ENCODE measurements at places on chromosomes 2 and 18.

GRCh38 chr18:68480196-68480595 lies 234.7 kb downstream of the TMX3 start:
- DNase-seq = no peak

GRCh38 chr2:23850564-23851256 lies 76.2 kb downstream of the ATAD2B start:
- DNase-seq = no peak

DNA sequence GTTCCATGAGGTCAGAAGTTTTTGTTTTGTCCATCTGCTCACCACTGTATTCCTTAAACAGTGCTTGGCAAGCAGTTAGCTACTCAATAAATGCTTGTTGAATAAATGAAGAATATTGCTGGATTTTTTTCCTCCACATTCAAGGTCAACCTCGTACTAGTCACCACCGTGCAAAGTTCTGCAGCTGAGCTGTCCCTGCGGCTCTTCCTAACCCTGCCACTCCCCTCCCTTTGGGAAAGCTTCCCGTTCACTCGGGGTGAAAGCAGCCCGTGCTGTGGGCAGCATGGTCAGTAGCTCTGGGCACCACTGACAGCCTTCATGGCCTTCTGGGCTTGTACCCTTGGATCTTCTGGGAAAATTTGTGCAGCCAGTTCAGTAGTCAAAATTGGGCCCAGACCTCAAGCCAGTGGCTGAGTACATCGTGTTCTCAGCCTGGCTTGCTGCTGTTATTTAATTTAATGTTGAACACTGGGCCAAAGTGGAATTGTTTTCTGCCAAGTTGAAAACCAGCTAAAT lies 469.3 kb upstream of the RAB12 start:
- DNase-seq = no peak

GRCh38 chr2:119541476-119541875 lies 2.8 kb upstream of the CFAP221 start:
- no peak for DNase-seq

GRCh38 chr2:239024226-239024625 lies 176.3 kb downstream of the TWIST2 start:
- no peak for DNase-seq

DNA sequence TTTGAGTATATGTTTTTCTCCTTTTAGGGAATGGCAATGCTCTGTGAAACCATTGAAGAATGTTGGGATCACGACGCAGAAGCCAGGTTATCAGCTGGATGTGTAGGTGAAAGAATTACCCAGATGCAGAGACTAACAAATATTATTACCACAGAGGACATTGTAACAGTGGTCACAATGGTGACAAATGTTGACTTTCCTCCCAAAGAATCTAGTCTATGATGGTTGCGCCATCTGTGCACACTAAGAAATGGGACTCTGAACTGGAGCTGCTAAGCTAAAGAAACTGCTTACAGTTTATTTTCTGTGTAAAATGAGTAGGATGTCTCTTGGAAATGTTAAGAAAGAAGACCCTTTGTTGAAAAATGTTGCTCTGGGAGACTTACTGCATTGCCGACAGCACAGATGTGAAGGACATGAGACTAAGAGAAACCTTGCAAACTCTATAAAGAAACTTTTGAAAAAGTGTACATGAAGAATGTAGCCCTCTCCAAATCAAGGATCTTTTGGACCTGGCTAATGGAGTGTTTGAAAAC lies 82.3 kb downstream of the ACVR2A start:
- DNase-seq = no peak

DNA sequence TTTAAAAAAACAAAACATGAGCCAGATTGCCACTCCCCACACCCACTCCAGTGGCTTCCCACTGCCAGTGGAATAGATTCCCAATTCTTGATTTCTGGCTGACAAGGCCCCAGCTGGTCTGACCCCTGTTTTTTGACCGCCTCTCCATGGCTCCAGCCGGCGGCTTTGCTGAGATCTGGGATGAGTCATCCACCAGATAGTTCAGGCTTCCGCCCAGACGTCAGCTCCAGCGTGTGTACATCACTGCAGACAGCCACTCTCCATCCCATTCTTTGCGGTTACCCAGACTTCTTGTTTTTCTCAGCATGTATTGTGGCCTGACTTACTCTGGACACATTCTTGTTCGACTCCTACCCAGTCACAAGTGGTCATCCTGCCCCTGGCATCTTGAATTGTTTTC lies 227.9 kb downstream of the GBX2 start:
- DNase-seq = no peak

DNA sequence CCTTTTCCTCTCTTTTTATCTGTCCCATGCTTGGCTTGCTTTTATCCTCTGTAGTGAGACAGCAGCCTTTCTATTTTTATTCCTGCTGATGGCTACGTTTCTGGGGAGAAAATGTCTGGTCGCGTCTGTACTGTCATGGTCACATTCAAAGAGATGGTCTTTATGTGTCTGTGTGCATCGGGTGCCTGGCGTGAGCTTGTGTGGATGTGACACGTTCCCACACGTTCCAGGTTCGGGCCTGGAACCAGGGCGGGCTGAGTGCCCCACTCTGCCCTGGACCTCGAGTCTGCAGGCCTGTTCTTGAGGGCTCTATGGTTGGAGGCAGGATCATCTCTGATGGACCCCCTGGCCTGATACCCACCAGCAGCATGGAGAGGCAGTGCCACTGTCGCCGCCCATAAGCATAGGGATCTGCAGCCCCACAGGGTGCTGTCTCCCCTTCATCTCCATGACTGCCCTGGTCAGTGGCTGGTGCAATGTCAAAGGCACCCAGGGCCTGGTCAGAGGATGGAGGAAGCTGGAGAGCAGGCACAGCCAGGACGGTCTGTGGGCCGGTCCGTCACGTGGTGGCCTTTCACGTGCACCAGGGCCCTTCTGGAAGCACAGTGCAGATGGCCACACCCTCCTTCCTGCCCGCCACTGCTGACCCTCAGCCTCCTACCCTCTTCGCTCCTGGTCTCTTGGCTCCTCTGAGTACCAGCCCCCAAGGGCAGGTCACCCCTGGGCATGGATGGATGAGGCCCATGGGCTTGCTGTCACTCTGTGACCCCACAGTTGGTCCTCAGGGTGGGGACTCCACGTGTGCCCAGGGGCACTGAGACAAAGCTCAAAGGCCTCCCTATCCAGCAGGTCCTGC lies 149.2 kb upstream of the TWIST2 start:
- peak; percentile 79 for DNase-seq

- no peak for DNase-seq
Observed at GRCh38 chr2:207341112-207341750, 175.5 kb upstream of the KLF7 start.

DNA sequence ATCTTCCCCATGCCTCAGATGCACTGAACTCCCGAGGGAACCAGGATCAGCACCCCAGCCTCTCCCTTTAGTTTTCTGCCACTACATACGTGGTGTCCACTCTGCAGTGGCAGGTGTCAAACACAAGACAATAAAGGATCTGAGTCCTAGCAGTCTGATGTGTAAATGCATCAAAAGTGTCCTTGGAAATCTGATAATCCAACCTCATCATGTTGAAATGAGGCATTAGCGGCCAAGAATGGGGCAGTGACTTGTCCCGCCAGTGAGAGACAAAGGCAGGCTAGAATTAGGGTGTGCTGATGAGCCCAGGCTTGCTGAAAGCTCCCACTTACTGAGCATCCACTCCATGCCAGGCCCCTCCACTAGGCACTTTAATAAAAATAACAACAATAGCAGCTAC lies 52.9 kb downstream of the EN1 start:
- DNase-seq = no peak

- no peak for DNase-seq
Observed at GRCh38 chr2:48233005-48233404, 296.9 kb upstream of the STON1 start.

GRCh38 chr2:232577841-232578240 lies 27.4 kb downstream of the EIF4E2 start:
- DNase-seq = no peak

GRCh38 chr18:69995774-69996173 lies 48.1 kb upstream of the CD226 start:
- DNase-seq = no peak

DNA sequence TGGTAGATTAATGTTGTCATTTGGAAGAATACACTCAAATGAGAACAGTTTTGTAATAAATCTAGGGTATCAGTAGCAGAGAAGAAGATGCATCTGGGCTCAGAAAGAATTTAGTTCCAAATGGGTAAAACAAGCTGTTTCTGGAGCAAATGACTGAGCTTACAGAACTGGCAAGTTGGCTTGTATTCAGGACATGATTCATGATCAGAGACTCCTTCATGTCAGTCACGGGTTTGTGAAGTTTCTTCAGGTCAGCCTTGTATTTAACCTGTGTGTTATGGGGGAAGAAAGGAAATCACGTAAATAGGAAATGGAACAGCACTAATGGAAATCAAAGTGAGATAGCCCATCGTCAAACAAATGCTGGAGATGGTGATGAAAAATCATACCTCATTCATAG lies 109.1 kb downstream of the RIF1 start:
- no peak for DNase-seq

- no peak for DNase-seq
Observed at GRCh38 chr2:209977386-209978239, 24.8 kb upstream of the RPE start.

GRCh38 chr2:207484444-207485391 lies 45.0 kb upstream of the CREB1 start:
- peak; percentile 64 for DNase-seq

GRCh38 chr2:31903109-31903780 lies 107.6 kb downstream of the MEMO1 start:
- no peak for DNase-seq

GRCh38 chr2:210860276-210860675 lies 303.9 kb downstream of the CPS1 start:
- no peak for DNase-seq

- DNase-seq = no peak
Observed at GRCh38 chr2:137912371-137912770, 51.9 kb upstream of the HNMT start.

DNA sequence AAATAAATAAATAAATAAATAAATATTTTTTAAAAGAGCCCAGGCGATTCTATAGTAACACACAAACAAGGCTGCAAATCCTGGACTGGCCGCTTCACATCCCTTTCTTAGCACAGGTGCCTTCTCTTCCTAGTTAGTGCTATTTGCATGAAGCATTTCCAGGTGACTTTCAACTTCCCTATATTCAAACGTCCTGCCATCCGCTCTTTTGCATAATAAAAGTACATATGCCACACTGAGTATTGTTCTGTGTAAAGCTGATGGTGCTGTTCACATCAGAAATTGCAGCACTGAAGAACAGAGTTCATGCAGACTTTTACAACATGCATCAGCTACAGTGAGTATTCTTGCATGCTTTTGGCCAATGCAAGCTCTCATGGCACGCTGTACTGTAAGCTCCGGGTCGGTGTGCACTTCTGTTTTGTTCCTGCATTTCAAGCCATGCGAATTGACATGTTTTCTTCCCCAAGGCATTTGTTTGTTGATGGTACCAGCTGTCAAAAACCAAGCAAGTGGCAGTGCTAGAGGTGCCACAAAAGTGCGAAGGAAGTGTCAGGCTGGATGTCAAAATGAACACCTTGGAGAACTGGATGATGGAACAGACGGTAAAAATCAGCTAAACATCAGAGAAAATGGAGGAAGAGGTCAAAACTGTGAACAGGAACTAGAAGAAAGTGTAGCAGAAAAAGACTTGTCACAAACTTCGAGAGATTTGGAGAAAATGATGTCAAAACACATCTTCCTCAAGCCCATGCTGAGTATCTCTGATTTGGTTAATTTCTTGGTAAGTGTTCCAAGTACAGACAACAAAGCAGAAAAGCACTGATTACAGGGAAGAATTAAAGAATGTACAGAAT lies 25.5 kb upstream of the CEP68 start:
- no peak for DNase-seq

- peak; percentile 92 for DNase-seq
Observed at GRCh38 chr2:63587814-63588384, 378 bp downstream of the WDPCP start.

DNA sequence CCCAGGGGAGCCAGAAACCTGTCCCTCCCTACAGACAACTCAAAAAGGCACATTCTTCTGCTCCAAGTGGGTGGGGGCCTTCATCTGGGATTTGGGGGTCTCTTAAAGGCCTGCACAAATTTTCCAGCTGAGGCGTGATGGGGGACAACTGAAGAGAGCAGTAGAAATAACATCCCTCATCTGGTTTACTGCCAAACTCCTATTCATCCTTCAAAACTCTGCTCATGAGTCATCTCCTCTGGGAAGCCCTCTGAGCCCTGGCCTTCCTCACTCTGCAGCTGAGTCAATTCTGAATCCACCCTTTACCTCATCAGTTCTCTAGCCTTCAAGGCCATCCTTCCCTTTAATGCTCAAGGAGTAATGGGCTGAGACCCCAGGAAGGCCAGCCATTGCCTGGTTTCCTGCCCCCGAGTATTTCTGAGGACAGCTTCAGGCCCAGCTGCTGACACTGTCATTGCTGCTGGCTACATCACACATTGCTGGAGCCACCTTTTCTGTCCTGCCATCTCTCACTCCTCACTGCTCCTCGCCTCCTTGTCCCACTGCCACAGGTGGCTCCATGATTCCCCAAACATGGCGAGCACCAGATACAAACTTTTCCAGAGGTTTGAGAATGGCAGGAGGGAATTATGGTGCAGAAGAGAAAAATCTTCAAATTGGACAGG lies 32.2 kb upstream of the GLI2 start:
- no peak for DNase-seq

DNA sequence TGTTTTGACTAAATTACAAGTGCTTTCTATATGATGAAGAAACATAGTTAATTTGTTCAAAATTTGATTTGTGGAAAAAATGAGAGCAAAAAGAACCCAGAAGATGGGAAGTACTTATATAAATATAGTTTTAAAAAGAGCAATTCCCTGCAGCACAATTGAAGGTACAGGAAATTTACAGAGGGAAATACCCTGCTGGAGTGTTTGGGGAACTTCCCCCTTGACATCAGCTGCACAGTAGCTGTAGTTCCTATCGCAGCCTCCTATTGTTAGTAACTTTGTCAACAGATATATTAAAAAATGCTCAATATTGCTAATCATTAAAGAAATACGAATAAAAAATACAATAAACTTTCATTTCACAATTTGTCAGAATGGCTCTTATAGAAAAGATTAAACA lies 1118.8 kb upstream of the ZEB2 start:
- DNase-seq = no peak

DNA sequence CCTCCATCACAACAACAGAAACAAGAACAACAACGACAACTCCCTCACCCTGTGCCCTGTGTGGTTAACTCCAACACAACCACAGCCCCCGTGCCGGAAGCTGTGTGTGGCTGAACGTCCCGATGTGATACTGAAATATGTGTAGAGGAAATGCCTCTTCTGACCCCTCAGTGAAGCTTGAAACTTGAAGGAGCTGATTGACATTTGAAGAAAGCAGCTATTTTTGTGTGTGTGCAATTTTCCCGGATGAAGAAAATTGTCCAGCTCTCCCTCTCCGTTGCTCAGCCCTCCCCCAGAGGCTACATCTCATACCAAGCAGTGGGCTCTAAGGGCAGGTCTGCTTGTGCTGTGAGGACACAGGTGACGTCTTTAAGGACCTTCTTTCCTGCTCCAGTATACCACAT lies 173.8 kb downstream of the ICOS start:
- no peak for DNase-seq

DNA sequence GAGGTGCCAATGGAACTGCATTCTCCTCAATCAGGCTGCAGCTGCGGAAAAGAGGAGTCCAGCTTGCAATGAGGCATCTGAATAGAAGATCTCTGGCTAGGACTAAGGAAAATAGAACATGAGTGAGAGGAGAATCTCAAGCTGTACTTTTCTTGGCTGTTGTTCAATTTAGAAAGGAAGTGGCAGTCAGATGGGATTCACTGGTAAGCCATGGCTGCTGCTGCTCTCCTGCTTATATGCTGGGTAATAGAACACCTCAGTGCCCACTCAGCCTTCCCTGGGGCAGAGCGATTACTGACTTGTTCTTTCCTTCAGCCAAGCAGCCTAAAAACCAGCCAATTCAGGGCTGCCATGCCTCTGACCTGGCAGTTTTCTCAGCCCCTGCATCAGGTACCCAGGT lies 17.6 kb upstream of the CHST9 start:
- DNase-seq = no peak
